Left kidney (tissue), 8 donors: ENCODE measurements at places on chromosomes 5 and 9.

GRCh38 chr5:133952729-133953567 is 15.5 kb downstream of the C5orf15 start:
- no peak for DNase-seq

GRCh38 chr5:419970-420369 is 23.0 kb upstream of the EXOC3 start:
- no peak for DNase-seq

DNA sequence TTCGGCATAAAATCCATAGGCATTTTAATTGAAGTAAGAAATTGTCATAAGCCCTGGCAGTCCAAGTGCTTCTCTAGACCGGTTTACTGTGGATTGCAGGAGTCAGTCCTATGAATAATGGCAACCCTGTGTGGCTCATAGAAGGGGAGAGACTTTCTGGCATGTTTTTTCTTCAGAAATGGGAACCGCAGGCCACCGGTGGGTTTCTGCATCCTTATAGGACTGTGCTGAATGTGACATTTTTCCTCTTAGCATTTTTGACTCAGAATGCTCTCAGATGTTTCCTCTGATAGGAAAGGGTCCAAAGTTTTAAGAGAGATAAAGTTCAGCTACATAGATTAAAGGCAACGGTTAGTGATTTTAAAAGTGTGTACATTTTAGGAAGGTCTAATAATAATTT is 6.3 kb downstream of the DAPK1 start:
- DNase-seq, result no peak

DNA sequence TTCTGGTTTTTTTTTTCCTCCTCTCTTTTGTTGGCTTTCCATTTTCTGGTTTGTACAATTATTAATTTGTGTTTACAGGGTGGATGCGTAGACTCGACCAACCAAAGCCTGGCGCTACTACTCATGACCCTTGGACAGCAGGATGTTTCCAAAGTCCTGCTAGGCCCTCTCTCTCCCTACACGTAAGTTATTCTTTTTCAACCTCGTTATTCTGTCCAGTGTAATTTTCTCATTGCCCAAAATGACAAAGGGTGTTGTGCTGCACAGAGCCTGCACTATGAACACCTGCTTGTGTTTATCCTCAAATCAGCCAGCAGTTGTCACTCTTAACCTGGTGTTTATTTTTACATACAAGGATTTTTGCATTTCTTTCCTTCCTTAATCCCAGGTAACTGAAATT is 56.6 kb downstream of the RCL1 start:
- DNase-seq, result no peak

- no peak for DNase-seq
These were observed 400.2 kb upstream of the SGCD start for GRCh38 chr5:155926766-155927165.

DNA sequence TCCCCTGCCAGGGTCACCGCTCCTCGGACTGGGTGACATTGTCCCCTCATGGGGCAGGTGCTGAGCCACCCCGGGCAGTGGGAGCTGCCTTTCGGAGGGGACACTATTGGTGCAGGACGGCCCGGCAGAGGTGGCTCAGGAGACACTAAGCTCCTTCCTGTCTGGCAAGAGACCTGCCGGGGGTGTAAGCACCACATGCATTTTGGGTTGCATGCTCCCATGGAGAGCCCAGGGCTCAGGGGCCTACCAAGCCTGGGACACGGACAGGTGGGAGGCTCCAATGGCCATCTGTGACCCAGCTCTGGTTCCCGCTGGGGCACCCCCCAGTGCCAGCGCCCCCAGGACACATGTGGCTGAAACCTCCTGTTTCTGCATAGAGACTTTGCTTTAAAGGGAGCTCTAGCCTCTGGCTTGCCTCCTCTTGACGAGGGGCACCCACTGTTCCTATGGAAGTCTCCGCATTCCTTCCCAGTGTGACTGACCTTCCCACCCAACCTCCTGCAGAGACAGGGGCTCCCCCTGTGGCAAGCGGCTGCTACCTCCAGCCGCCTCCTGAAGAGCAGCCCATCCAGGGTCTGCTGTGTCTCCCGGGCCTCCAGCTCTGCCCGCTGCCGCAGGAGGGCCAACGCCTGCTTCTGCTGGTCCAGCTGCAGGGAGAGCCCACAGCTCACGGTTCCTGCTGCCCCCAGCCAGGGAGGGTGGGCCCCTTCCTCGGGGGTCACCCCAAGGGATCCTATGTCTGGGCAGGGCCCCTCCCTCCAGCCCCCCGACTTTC is 28.1 kb downstream of the CCDC187 start:
- DNase-seq, result no peak

DNA sequence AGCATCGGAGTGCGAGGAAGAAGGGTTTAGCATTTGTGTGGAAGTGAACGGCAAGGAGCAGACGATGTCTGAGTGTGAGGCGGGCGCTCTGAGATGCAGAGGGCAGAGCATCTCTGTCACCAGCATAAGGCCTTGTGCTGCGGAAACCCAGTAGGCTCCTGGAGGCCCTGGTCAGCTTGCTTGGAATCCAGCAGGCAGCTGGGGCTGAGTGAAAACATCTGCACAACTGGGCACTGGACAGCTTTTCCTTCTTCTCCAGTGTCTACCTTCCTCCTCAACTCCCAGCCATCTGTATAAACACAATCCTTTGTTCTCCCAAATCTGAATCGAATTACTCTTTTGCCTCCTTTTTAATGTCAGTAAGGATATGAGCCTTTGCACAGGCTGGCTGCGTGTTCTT is 72.1 kb downstream of the C7 start:
- no peak for DNase-seq

GRCh38 chr5:113188436-113188835 is 211.8 kb downstream of the DCP2 start:
- DNase-seq, result no peak

DNA sequence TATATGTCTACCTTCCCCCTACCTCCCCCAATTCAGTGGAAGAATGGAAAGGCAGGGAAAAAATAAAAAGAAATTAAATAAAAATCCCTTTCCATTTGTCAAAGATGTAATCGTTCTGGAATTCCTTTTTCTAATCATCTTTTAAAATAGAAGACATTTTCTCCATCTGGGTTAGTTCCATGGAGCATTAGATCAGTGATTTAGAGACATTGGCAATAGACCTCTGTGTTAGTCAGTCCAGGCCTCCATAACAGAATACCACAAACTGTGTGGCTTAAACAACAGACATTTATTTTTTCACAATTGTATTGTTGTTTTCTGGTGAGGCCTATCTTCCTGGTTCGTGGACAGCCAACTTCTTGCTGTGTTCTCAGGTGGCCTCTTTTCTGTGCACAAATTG is 516.6 kb upstream of the DAB2 start:
- no peak for DNase-seq

DNA sequence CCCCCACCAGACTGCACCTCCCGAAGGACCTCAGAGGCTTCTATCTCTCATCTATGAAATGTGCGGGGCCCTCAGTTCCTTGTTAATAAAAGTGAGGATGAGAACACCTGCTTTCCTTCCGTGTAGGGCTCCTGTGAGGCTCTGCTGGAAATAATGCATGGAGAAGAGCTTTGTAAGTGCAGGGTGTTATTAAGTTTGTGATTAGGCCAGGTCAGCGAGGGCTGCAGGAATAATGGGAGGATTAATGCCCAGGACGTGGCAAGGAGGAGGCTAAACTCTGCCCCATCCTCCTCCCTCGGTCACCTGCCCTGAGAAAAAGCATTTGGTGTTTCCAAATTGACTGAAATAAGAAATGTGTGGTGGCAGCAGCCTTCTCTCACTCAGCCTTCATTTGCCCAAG is 83.5 kb upstream of the HSPA9 start:
- DNase-seq, result no peak

GRCh38 chr5:72852356-72852755 is 35.9 kb downstream of the TNPO1 start:
- DNase-seq, result no peak

GRCh38 chr9:128218518-128219389 is 15.6 kb downstream of the DNM1 start:
- peak; percentile 94 for DNase-seq

DNA sequence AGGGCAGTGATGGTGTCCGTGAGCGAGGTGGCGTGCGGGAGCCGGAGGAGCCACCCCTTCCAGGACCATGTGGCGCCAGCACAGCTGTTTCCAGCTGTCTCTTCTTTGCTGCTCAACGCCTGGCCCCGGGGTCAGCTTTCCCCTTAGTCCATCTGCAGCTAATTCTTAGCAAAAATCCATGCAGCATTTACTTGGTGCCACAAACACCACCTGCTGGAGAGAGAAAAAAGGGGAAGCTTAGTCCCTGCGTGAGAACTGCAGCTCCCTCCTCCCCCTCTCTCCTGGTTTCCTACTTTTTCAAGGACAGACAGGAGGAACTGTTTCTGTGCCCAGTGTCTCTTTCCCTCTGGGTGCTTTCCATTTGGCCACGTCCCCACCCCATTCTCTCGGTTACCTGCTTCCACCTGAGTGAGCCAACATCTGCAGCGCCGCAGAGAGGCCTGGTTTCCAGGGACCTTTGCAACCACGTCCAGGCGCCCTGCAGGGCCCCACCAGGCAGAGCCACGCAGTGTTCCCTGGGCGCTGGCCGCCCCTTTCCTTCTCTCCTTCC is 3.4 kb downstream of the SLC6A19 start:
- DNase-seq, result peak; percentile 84

DNA sequence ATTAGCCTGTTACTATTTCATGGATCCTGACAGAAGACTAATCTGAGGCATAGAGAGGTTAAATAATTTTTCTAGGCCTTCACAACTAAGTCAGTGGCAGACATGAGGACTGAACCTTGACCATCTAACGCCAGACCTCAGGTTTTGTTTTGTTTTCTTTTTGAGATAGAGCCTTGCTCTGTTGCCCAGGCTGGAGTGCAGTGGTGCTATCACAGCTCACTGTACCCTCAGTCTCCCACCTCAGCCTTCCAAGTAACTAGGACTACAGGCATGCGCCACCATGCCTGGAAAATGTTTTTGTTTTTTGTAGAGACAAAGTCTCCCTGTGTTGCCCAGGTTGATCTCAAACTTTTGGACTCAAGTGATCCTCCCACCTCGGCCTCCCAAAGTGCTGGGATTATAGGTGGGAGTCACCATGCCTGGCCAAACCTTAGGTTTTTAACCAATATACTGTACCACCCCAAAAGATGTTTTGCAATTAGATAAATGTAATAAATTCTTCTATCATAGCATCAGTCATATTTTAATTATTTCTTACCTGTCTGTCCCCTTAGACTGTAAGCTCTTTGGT is 35.4 kb downstream of the ERCC6L2 start:
- DNase-seq, result no peak

DNA sequence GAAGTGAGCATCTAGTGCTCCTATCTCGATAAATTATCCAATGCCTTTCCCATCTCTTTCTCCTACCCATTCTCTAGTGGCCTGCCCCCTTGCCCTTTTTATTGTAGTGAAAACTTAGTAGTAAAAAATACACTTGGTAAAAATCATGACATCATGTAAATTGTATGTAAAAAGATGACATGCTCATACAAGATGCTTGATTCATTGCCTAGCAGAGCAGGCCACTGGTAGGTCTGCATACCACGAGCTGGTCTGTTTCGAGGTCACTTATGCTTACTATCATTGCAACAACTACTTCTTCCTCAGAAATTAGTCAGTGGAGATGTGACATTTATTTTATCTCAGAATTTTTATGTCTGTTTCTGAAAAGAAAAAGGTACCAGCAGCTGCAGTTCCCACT is 177.3 kb downstream of the C9orf152 start:
- no peak for DNase-seq

- no peak for DNase-seq
These were observed 255.3 kb downstream of the SYK start for GRCh38 chr9:91056917-91057316.

DNA sequence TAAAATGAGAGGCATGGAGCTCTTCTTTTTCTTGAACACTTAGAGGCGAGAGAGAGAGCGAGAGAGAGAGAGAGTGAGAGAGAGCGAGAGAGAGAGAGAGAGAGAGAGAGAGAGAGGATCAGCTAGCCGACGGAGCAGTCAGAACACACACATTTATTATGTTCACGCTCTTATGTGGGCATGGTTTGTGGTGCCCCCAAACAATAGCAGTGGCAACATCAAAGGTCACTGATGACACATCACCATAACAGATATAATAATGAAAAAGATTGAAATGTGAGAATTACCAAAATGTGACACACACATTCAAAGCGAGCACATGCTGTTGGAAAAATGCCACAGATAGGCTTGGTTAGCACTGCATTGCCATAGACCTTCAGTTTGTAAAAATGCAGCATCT is 116.1 kb downstream of the KDM4C start:
- no peak for DNase-seq

DNA sequence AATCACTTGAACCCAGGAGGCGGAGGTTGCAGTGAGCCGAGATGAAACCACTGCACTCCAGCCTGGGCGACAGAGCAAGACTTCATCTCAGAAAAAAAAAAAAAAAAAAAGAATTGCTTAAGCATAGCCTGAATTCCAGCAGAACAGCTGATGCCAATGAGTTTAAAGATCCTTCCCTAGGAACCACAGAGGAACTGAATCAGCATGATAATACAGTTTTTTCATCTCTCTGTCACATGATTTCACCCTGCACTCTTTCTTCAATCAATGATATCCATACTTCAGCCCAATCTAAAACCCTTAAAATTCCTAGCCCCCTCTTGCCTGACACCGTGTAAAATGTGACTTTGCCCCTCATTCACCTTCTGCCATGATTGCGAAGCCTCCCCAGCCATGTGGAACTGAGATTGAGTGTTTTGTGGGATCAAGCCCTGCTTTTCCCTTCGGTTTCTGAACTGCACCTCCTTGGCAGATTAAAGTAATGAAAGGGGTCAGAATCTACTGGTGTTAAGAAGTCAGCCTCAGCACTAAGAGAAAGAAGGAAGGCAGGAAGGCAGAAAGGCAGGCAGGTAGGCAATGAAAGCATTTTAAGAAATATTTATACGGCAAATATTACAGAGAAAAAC is 20.9 kb upstream of the DMXL1 start:
- no peak for DNase-seq

DNA sequence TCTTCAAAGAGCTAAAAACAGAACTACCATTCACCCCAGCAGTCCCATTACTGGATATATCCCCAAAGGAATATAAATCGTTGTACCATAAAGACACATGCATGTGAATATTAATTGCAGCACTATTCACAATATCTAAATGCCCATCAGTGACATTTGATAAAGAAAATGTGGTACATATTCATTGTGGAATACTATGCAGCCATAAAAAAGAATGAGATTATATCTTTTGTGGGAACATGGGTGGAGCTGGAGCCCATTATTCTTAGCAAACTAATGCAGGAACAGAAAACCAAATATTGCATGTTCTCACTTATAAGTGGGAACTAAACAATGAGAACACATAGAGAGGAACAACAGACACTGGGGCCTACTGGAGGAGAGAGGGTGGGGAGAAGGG is 38.7 kb downstream of the FCHO2 start:
- DNase-seq, result no peak

DNA sequence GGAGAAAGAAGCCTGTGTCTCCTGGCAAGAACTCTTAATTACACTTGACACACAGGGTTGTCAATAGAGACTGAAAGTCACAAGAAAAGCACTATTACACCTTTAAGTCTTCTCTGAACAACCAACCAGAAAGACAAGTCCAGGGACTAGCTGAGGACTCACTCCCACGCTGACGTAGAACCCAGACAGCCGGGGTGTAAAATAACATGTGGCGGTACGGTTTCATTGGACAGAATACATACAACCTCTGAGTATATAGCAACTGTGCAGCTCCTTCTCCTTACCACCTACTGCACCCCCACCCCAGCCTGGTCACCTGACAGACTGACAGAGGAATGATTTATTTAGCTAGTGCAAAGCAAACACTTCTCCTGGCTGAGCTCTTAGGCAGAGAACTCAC is 103.4 kb upstream of the RASEF start:
- DNase-seq, result peak; percentile 51

GRCh38 chr5:89303033-89303480 is 420.1 kb upstream of the MEF2C start:
- DNase-seq, result no peak
